Activated naive CD4-positive, alpha-beta T cell treated with anti-CD3 and anti-CD28 coated beads, Interleukin-2, amount 10 ng/mL, durations not matched to agents 5 hours and 36 hours (primary cell): ENCODE measurements at places on chromosomes 1 and 21. TPM values are rescaled to one million over a fixed set of nuclear protein-coding genes. Genes with fewer than 3 reads are reported as not detected.

The PGLYRP3 gene
- total RNA-seq, result not detected

The CFAP141 gene
- total RNA-seq, result not detected

The PCP4 gene
- not detected for total RNA-seq

The CACNA1E gene
- 0.05 TPM for total RNA-seq
